ENCODE measurements at places on chromosomes 2 and 18. TPM values are rescaled to one million over a fixed set of nuclear protein-coding genes. Genes with fewer than 3 reads are reported as not detected.

GRCh38 chr2:101200676-101201075 is 49.5 kb upstream of the TBC1D8 start:
- no peak for DNase-seq

DNA sequence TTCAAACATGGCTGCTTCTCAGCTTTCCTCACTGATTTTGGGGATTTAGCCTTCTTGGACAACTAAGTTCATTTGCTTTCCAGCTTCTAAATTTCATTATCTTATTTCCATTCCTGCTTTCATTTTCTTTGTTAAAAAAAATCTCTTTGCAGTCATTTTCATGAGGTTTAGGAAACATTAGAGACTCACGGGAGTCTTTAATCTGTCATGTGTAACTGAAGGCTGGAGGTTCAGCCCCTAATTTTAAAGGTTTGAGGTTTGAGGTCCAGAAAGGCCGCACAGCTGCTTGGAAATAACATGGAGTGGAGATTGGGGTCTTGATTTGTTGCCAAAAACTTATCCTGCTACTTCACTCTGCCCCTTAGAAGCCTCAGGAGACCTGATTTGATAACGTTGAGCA is 30.3 kb downstream of the PROKR1 start:
- no peak for DNase-seq

The MREG gene
- 1.3 TPM for total RNA-seq

GRCh38 chr2:239160226-239161143 is 240.3 kb downstream of the HDAC4 start:
- DNase-seq, result peak; percentile 9

- DNase-seq, result no peak
These were observed 52.2 kb downstream of the NRP2 start for GRCh38 chr2:205734436-205735037.

GRCh38 chr2:46009772-46010171 is 287.4 kb upstream of the EPAS1 start:
- no peak for DNase-seq

GRCh38 chr2:224576088-224576715 is 9.0 kb downstream of the CUL3 start:
- no peak for DNase-seq

DNA sequence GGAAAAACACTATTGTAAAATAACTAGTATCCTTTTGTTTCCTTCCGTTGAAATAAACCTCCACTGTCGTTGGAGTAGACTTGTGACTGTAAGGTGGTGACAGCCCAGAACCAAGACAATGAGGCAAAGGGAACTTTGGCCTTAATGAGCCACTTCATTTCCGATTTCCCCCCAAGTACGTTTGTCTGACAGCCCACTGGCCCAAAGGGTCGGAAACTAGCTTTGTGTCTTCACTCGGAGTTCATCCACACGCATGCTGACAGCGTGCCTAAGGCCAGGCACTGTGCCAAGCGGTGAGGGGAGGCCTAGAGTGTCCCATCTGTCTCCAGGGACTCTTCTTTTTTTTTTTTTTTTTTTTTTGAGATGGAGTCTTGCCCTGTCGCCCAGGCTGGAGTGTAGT is 21.0 kb downstream of the HJURP start:
- DNase-seq, result peak; percentile 24

GRCh38 chr2:191739194-191739593 is 61.3 kb downstream of the NABP1 start:
- no peak for DNase-seq

- no peak for DNase-seq
These were observed 2.4 kb downstream of the ALK start for GRCh38 chr2:29918941-29919340.

GRCh38 chr2:102749938-102750337 is 11.9 kb upstream of the TMEM182 start:
- DNase-seq, result no peak

DNA sequence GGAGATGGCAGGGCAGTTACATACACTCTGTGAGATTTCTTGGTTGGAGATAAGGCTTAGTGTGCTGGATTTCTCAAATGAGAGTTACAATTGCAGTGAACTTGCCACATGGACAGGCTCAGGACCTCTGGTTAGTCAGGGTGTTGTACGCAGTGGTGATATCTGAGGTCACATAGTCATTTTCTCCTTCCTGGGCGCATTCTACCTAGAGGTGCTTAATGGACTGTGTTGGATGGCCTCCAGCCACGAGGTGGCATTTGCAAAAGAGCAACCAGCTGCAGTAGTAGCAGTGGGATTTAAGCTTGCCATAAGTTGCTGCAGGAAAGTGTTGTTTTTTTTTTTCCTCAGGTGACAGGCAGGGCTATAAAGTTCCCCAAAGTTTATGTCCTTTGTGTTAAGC is 173.8 kb upstream of the TMEM200C start:
- no peak for DNase-seq

The SPDYA gene
- 0.44 TPM for total RNA-seq

DNA sequence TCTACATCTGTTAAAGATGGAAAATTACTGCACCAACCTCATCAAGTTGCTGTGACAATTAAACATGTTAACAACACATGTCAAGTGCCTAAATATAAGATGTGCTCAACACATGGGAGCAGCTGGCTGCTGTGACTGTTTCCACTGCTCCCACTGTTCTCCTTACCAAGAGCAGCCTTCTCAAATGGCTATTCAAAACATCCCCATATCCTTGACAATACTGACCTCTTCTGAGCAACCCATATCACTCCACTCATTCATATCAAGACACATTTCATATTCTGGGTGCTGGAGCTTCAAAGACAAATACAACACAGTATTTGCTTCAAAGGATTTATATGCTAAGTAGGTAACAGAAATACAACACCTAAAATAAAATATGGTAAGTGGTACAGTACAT is 60.3 kb downstream of the PIAS2 start:
- no peak for DNase-seq

- no peak for DNase-seq
These were observed 114.3 kb downstream of the SPP2 start for GRCh38 chr2:234164493-234165413.

GRCh38 chr18:8461544-8461943 is 147.7 kb upstream of the RAB12 start:
- no peak for DNase-seq

DNA sequence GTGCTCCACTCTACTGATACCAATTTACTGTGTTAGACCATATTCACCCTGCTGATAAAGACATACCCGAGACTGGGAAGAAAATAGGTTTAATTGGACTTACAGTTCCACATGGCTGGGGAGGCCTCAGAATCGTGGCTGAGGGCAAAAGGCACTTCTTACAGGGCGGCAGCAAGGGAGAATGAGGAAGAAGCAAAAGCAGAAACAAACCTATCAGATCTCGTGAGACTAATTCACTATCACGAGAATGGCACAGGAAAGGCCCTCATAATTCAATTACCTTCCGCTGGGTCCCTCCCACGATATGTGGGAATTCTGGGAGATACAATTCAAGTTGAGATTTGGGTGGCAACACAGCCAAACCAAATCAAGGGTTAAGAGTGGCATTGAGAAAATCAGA is 65.2 kb downstream of the LDLRAD4 start:
- no peak for DNase-seq

The SERPINB12 gene
- not detected for total RNA-seq

The SULT1C3 gene
- not detected for total RNA-seq

The LPIN2 gene
- total RNA-seq, result 15.2 TPM

DNA sequence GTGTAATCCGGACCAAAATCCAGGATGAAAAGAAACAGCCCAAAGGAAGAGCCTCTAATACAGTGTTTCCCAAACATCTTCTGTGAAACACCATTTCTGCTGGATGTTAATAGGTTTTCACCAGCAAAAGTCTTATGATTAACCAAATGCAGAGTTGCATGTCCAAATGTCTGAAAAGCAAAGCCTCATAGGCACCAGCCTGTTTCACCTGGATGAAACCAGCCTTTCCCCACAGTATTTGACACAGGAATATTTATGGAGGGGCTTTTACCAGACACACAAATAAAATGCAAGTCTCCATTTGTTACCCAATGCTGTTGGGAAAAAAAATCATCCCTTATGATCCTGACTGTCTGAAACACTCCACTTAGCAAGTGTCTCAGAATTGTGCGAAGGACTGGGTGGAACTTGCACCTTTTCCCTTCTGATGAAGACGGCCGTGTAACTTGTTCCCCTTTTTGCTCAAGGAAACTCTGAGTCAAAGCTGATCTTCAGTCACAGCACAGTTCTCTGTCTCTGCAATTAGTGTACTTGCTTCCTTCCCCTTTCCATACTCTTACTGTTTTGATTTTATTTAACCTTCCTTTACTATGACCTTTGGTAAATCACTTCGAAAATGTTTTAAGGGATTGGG is 70.3 kb upstream of the IL1R2 start:
- DNase-seq, result no peak

DNA sequence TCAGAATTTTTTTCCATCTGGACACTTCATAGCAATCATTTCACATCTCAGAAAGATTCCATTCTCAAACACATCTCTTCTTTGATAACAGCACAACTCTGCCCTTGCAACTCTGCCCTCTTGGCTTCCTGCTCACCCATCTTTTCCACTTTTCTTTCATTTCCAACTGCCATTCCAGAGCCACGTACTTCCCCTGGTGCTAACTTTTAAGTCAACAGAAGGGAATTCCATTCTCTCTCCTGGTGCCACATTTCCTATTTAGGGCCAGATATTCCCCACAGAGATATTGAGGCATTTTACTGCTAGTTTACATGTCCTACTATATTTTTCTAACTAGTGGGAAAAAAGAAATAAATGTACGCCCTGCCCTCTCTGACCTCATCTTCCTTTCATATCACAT is 590.2 kb downstream of the ARHGAP15 start:
- DNase-seq, result no peak

DNA sequence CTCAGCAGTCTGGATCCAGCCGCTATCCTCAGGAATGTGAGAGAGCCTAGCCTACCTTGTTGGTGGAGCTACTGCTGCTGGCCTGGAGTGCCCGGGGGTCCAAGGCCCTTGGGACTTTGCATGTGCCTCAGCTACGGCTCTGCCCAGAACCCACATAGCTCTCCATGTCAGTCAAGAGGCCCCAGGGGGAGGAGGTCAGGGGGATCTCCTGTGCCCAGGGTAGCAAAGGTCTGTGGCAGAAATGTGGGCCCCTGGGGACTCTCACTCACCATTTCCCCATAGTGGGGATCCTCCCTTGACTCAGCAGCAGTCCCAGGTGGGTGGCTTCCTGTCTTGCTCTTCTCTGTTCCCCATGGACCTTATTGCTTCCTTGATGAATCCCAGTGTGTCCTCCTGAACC is 342.7 kb upstream of the CHAC2 start:
- DNase-seq, result no peak

DNA sequence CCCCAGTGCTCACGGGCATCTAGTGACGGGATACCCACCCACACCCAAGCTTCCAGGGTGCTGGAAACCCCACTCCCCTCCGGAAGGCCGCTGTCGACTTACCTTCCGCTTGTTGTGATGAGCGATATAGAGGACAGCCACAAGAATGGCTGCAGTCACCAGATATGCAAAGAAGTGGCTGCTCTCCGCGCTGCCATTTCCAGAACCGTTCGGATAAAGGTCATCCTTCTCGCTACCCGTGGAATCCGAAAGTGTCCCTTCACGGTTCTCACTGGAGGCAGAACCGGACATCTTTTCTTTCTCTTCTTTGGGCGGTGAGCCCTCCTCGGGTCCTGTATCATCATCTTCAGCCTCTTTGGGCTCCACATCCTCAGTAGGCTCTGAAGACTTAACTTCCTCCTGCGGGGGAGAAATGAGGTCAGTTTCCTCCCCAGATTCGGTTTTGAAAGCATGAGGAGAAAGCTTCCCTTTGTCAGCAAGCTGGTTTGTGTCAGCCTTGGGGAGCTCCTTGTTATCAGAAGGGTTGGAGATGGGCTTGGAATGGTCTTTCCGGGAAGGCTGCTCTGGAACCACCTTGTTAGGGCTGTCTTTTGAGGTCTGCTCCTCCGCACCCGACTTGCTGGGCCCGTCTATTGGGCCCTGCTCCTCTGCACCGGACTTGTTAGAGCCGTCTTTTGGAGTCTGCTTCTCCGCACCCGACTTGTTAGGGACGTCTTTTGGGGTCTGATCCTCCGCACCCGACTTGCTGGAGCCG is 1.2 kb downstream of the TGOLN2 start:
- no peak for DNase-seq

The EFHD1 gene
- total RNA-seq, result 16.9 TPM

- DNase-seq, result no peak
These were observed 229.2 kb downstream of the C1D start for GRCh38 chr2:67833632-67834031.

DNA sequence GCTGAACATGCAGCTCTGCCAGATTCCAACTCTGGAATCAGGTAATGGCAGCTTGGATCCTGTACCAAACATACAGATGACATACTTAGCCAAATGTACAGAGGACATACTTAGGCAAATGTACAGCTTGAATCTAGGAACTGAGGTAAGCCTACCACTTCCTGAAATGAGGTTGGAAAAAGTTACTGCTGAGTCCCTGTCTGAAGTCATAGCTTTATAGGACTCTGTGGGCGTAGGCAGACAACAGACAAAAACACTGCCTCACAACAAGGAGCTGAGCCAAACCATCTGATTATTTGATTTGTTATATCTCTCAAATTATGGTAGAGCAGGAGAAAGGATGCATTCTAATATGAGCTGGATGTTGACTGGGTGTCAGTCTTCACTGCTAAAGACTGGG is 290.2 kb upstream of the TCF4 start:
- DNase-seq, result no peak

GRCh38 chr2:199128476-199129229 is 329.1 kb downstream of the SATB2 start:
- DNase-seq, result no peak

GRCh38 chr2:42796427-42797248 is 4.3 kb upstream of the HAAO start:
- DNase-seq, result no peak

DNA sequence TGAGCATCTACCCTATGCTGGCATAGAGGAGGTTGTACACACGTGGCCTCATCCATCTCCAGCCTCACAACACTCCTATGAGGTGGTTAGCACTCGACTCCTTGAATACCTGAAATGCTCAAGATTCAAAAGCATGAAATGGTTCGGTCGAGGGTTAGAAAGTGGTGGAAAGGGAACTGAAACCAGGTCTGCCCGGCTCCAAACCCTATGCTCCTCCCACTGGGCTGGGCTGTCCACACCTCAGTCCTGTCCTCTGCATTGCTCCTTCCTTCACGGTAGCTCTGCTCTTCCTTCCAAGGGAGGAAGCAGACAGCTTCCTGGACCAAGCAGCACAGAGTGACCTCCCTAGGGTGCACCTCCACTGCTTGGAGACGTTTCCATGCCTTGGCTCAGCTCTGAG is 565.2 kb upstream of the ID2 start:
- DNase-seq, result no peak

The TMEM169 gene
- total RNA-seq, result 0.13 TPM

DNA sequence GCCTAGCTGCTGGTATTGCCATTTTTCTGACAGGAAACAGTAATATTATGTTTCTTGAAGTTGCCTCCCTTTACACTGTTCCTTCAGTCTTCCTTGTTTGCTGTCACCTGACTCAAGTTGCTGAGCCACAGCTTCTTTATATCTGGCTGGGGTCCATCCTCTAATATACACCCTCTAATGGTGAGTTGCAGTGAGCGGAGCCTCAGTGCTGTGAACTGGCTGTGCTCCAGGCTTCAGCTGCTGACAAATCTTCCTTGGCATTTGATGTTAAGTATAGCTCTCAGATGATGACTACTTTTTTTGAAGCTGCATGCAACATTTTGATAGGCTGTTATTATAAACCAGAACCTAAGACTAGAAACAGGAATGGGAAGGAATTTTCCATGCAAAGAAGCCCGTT is 366.7 kb downstream of the NUP35 start:
- peak; percentile 28 for DNase-seq

- DNase-seq, result no peak
These were observed 110.5 kb downstream of the KLF7 start for GRCh38 chr2:207055257-207055656.
